ENCODE measurements at places on chromosomes 2 and 18.

DNA sequence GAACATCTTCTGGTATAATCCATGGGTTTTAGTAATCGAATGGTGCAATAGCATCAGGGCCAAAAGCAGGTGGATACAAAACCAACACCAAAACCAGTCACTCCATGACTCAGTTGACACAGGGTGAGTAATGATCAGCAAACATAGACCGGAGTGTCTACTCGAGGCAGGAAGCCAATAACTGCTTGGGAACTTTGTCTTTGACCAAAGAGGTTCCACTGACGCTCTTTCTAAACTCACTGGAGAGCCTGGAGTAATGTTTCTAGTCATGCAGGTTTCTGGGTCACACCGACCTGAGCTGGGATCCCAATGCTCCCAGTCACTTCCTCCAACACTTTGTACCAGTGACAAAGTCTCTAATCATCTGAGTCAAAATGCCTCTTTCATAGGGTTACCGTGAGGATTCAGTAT is 30.9 kb downstream of the MREG start:
- DNase-seq, result no peak

DNA sequence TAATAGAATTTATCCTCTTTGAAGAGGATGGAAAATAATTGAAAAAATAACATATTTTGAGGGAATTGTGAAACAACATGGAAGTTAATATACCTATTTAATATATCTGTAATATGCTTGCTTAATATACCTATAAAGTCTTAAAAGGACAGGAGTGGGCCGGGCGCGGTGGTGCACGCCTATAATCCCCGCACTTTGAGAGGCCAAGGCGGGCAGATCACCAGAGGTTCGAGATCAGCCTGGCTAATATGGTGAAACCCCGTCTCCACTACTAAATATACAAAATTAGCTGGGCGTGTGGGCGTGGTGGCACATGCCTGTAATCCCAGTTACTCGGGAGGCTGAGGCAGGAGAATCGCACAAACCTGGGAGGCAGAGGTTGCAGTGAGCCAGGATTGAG is 254.9 kb downstream of the TMX3 start:
- DNase-seq, result no peak

DNA sequence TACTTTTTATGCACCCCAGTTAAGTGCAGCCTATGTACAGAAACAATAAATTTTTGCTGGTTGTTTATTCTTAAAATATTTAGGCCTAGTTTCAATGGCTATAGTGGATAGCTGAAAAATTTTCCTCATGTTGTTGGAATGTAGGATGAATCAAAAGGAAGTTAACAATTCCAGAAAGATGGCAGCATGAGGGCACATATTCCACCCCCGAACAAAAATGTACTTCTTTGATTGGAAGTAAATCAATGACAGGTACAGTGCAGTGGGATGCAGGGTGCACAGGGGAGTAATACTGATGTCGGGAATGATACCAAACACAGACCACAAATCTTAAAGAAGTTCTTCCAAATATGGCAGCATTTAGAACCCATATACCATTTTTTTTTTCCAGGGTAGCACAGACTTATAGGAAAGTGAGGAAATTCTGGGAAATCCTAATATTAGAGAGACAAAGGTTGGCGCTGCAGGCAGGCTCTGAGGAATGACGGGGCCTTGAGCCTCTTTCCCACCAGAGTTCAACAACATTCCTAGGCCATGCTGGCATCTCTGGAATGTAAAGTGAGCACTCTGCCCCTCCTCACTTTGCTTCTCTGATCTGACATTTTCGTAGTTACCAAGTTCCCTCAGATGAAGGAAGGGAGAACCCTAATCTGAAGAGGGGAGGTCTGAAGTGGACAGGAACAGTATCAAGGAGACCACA is 36.6 kb upstream of the IKZF2 start:
- DNase-seq, result no peak

DNA sequence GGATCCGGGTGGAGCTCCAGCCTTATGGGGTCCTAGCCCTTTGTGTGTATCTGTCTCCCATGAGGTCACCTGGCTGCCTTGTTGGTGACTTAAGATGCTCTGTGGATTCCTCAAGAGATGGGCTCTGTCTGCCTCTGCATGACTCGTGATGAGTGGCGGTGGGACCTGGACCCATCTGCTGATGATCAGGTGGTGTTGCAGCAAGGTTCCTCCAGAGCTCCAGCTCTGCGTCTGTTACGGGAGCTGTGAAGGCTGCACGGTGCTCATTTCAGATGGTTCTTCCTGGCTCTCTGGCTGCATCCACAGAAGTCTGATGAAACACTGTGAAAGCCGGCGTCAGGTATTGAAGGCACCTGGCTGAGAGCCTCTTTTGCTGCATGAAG is 2.4 kb downstream of the AGAP1 start:
- no peak for DNase-seq

DNA sequence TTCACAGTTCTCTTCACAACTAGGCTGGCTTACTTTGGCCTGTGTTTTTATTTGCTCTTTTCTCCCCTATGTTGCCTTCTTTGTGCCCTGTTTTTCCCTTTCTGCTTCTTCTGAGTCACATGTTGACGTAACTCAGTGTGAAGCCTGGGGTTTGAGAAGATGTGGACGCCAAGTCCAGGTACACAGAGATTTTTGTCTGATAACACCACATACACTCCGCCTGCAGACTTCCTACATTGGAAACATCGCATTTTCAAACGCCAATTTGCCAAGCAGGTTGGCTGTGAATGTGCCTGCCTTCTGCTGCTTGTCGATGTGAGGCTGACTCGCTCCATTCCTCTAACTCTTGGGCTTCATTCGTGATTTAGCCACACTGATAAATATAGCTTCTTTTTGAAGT is 62.6 kb upstream of the FN1 start:
- DNase-seq, result no peak
